Frontal cortex (tissue), 4 donors: ENCODE measurements at places on chromosomes 6 and 20. TPM values are rescaled to one million over a fixed set of nuclear protein-coding genes. Genes with fewer than 3 reads are reported as not detected.

Gene TFEB
- 1.6 TPM for total RNA-seq

Gene DNMT3B
- total RNA-seq: 6.5 TPM

Gene WFDC12
- total RNA-seq: not detected

Gene HAO1
- under 0.01 TPM for total RNA-seq

Gene THEMIS
- 0.41 TPM for total RNA-seq

Gene DAAM2
- 5.3 TPM for total RNA-seq

Gene VNN1
- total RNA-seq: under 0.01 TPM

Gene NSFL1C
- 29.3 TPM for total RNA-seq

Gene MUCL3
- total RNA-seq: not detected

Gene TREM1
- not detected for total RNA-seq

Gene KIAA1755
- 1.2 TPM for total RNA-seq

Gene COL19A1
- 3.7 TPM for total RNA-seq

Gene SIRPD
- not detected for total RNA-seq
